HS-27A (cell line): ENCODE measurements at places on chromosomes 7 and 10.

DNA sequence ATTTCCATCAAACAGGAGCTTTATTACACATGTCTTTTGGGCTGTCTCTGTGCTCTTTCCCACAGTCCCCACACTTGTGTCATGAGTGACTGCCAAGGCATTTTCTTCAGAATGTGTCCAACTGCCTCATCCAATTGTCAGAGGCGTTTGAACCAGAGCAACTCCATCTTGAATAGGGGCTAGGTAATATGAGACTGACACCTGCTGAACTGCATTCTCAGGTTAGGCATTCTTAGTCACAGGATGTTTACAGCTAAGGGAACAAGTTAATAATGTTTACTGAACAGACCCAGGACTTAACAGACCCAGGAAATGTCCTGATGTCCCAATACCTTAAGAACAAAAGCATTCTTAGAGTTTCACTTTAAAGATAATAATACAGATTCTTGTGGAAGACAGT is 595.5 kb downstream of the REEP3 start:
- DNase-seq: no peak

- no peak for DNase-seq
These were observed 150.4 kb downstream of the DGKI start for GRCh38 chr7:137696376-137696775.

GRCh38 chr7:137545059-137545716 is 201.7 kb upstream of the PTN start:
- DNase-seq: no peak

- no peak for DNase-seq
These were observed 6.4 kb upstream of the NT5C2 start for GRCh38 chr10:103199488-103199887.

DNA sequence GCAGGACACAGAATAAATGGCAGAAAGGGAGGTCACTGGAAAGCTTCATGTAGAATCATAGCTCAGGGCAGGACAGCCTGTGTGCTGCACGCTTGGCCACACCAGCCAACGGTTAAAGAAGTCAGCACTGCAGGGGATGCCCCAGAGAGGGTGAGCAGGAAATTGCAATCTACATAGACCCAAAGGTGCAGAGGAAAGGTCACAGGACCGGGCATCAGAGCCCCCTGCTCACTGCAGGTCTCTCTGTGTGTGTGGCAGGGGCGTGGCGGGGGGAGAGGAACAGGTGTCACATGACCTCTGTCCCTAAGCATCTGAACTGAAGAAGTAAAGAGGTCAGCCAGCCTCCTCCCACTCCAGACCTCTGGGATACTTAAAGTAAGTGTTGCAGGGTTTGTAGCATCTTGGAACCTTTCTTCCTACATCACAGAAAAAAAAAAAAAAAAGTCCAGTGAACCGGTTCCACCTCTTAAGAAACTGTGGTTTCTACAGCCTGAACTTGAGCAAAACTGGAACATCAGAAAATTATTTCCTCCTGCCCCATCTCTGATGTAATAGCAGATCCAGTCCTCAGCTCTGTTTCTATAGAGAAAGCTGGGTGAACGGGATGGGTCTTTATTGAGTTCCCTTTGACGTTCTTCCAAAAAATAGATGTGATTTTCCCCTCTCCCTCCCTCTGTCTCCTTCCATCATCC is 64.3 kb downstream of the RGS10 start:
- no peak for DNase-seq

DNA sequence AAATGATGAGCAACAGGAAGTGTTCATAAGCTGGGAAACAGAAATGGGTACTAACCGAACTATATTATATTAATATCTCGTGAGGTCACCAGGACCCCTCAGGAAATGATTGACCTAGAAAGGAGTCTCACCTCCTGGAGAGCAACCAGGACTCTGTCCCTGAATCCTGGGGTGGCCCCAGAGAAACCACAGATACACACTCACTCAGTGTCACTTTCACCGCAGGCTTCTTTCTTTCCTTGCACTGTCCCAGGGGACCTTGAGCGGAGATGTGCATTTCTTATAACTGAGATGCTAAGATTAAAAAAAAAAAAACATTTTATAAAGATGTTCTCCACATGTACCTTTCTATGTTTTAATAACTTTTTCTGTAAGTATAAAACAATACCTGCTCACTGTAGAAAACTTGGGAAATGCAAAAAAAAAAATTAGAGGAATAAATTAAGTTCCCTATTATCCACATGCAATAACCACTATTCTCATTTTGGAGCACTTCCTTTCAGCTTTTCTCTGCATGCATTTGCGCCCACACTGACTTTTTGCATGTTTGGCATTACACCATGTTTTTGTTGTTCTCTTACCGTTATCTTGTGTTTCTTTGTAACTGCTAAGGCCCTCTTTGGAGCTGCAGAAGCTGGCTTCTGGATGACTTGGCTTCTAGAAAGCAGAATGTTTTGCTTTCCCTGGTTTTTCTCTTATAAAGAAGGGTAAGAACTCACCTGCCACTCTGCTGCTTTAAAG is 15.0 kb downstream of the NOD1 start:
- no peak for DNase-seq

GRCh38 chr7:155234950-155235789 is 62.5 kb upstream of the INSIG1 start:
- no peak for DNase-seq

DNA sequence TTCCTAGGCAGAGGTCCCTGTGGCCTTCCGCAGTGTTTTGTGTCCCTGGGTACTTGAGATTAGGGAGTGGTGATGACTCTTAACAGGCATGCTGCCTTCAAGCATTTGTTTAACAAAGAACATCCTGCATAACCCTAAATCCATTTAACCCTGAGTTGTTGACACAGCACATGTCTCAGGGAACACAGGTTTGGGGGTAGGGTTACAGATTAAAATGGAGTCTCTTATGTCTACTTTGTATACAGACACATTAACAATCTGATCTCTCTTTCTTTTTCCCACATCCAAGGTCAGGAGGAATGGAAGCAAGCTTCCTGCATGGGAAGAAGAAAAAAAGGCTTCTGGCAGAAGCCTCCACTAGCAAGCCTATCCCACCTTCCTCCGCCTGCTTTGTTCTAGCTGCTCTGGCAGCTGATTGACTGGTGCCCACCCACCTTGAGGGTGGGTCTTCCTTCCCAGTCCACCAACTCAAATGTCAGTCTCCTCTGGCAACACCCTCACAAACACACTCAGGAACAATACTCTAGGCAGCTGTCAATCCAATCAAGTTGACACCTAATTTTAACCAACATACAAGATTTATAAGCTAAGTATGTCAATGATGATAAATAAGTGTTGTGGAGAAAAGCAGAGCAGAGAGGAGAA is 176.5 kb upstream of the CCZ1B start:
- no peak for DNase-seq

GRCh38 chr10:35336084-35336831 is at the start of gene CCNY:
Gene CCNY, plus strand, starts transcription at chr10:35336509. Its CDS starts 545 bp downstream, at chr10:35337054.
- DNase-seq: no peak

DNA sequence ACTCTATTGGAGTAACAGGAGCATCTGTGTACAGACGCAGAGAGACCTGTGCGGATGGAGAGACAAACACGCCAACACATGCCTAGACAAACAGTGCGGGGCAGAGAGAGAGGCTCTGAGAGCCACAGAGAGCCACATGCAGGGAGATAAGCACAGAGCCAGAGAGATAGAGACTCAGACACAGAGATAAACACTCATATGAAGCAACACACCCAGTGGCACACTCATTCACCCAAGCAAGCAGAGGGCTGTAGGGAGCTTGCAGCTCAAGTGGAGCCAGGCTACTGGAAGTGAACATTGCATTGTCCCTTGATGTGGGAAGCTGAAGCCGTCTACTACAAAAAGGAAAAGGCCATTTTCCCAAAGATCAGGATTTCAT is 46.6 kb upstream of the PODXL start:
- no peak for DNase-seq

DNA sequence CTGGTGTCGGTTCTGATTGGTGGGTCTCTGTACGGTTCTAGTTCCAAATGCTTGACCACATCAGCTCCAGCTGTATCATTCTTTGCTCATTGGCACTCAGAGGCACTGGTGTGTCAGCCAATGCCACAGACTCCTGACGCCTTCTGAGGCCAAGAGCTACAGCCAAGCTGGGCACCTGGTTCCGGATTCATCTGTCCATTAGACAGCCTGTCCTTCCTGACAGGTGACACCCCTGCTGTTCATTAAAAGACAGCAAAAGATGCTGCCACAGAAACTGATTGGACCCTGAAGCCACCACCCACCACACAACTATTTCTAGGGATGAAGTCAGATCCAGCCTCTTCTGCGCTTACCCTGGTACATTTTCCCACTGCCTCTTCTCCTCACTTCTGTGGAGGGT is 35.6 kb downstream of the COL13A1 start:
- no peak for DNase-seq

DNA sequence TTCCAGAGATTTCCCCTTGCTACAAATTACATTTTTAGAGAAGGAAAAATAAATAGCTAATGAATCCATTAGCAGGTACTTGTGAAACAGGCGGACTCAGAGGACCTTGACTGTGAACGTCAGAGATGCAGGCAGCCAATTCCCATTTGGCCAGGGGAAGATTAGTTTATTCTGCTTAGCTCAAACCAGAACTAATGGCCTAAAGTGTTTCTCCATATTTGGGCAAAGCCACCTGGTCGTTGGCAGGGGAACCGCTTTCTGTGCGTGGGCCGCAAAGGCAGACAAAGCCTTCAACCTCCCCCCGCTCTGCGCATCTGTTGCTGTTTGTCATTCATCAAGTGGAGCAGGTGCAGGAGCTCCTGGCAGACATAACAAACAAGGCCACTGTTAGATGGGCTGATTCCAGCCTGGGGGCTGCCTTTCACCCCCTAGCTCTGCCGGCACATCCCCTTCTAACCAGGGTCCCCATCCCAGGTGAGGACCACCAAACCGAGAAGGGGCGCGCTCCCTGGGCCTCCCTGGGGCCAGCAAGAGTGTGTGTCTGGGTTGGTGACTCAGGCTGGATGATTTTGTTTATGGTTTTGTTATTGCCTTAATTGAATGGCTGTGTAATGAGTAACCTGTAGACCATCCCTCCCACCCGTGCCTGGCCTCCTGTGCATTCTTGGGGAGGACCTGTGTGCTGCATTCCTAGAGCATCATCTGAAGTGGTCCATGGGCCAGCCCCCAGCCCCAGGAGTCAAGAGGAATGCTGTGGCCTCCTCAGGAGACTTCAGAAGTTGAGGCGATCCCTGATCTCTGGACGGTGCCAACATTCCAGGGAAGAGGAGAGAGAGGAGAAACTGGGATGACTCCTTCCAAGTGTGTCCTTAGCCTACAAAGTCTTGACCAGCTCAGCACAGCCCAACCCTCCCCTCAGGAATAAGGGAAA is 14.5 kb upstream of the CPA1 start:
- DNase-seq: no peak

GRCh38 chr10:78248651-78249464 is 215.2 kb downstream of the RPS24 start:
- no peak for DNase-seq

DNA sequence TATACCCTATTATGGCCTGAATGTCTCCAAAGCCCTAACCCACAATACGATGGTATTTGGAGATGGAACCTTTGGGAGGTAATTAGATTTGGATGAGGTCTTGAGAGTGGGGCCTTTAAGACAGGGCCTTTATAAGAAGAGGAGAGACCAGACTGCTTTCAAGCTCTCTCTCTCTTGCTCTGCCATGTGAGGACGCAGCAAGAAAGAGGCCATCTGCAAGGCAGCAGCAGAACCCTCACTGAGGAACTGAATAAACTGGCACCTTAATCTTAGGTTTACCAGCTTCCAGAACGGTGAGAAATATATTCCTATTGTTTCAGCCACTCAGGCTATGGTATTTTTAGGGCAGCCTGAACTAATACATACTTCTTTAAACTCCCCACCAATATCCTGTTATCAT is 2.0 kb upstream of the GNAI1 start:
- no peak for DNase-seq

GRCh38 chr7:88243345-88243909 is 23.6 kb upstream of the SRI start:
- no peak for DNase-seq

DNA sequence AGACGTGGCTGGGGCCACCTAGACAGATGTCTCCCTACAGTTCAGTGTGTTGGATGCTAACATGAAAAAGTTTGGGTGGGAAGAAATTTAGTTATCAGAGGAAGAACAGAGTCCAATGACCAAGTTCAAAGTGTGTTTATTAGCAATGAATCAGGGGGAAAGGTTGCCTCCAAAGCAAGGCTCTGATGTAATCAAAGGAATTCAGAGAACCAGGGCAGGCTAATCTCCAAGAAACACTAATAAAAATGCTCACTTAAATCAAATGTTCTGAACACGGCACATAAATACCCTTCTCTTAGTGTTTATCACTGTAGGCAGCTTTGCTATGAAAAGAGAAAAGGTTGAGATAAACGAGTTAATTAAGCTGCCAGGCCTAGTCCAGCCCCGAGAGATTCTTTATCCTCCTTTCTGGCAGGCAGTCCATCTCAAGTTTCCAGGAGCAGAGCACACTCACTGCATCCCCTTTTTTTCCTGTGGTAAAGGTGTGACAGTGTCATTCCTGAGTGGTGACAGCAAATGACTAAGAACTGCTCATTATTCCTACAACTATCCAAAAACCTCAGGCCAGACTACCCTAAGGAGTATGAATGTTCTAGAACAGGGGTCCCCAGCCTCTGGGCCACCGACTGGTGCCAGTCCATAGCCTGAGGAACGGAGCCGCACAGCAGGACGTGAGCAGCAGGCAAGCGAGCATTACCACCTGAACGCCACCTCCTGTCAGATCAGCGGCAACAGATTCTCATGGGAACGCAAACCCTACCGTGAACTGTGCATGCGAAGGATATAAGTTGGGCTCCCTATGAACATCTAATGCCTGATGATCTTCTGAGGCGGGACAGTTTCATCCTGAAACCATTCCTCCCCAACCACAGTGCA is 66.9 kb upstream of the FHIP2A start:
- DNase-seq: no peak

DNA sequence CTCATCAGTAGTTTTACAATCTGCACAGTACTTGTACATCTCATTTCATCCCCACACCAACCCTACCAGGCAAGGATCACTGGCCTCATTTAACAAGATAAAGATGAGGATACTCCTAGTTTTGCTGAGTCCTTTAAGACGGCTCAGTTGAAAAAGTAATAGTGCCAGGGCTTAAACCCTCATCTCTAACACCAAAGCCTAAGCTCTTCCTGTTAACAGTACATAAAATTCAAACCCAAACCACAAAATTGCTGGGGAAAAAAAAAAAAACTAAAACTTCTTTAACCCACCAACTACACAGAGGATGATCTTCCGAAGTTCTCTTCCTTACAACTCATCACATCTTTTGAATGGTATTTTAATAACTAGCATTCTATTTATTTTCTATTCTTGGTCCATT is 1.3 kb downstream of the SAR1A start:
- DNase-seq: no peak

DNA sequence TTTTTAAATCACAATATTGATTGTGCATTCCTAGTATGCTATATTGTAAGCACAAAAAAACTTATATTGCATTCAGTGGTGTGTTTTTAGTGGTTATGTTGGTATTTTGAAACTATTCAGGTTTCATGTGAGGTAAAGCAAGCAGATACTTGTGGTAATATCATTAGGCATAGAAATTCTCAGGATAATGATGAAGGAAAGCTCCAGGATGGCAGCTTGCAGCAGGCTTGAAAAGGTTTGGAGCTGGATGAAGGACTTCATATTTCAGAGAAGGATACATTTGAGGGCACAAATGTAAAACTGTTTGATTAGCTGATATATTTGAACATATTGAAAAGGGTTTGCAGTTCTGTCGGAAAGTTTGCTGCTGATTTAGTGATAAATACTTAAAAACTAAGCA is 17.5 kb downstream of the TRIM24 start:
- DNase-seq: no peak

- DNase-seq: no peak
These were observed 22.2 kb upstream of the TPST1 start for GRCh38 chr7:66182920-66183319.

- no peak for DNase-seq
These were observed 229.4 kb upstream of the MYO3A start for GRCh38 chr10:25704622-25705021.
